ENCODE measurements at places on chromosomes 3 and 15.

DNA sequence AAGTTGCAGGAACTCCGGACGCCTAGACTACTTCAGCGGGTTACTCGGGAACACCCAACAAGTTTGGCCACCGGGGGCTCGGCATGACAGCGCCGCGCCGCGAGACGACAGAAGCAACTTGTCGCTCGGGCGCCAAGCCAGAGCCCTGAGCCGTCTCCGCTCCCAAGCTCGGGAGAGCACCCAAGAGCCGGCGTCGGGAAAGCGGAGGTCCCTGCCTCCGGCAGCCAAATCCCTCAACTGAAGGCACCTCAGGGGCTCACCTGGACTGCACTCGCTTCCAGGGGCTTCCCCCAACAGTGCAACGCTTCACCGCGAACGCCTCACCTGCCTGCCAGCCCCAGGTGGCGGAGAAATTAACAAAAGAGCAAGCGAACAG lies 640 bp downstream of the MB21D2 start:
- peak; percentile 63 for DNase-seq

DNA sequence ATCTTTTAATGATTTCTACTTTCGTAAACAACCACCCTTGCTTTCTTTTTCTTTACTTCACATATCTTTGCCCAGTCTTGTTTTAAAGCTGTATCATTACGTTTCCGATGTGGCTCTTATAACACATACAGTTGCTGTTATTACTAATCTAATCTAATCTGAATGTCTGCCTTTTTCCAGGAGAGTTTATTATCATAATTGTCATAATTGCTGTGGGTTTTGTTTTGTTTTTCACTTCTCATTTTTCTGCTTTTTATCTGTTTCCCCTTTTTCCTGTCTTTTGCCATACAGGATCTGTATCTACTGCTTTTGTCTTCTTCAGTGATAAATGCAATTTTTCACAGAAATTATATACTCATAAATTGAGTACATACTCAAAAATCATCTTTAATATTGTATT lies 24.9 kb downstream of the HACL1 start:
- DNase-seq, result no peak

- no peak for DNase-seq
Observed at GRCh38 chr15:83843471-83843871, 189.5 kb downstream of the ADAMTSL3 start.

- DNase-seq, result no peak
Observed at GRCh38 chr3:189570916-189571315, 60.3 kb upstream of the TP63 start.

- no peak for DNase-seq
Observed at GRCh38 chr3:108301695-108302404, 5.5 kb downstream of the HHLA2 start.

GRCh38 chr3:81302045-81302444 lies 459.4 kb downstream of the GBE1 start:
- DNase-seq, result no peak

GRCh38 chr3:151879679-151880415 lies 6.4 kb downstream of the SUCNR1 start:
- no peak for DNase-seq

GRCh38 chr3:58502872-58503271 lies 11.0 kb downstream of the KCTD6 start:
- no peak for DNase-seq

DNA sequence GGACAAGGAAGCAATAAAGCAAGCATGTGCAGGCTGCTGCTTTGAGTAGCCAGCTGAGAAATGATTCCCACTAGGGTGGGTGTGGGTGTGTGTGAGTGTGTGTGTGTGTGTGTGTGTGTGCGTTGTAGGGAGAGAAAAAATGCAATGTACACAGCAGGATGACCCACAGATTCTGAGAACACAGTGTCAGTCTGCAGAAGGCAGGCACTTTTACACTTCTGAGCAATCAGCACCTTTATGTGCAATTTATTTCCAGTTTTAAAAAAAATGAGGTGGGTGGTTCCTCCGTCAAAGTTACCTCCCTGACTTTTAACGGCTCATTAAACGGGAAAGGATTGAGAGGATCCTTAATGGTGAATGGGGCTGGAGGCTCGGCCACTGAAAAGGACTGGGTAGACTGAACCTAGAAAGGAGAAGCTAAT lies 38.5 kb upstream of the LIPC start:
- no peak for DNase-seq

DNA sequence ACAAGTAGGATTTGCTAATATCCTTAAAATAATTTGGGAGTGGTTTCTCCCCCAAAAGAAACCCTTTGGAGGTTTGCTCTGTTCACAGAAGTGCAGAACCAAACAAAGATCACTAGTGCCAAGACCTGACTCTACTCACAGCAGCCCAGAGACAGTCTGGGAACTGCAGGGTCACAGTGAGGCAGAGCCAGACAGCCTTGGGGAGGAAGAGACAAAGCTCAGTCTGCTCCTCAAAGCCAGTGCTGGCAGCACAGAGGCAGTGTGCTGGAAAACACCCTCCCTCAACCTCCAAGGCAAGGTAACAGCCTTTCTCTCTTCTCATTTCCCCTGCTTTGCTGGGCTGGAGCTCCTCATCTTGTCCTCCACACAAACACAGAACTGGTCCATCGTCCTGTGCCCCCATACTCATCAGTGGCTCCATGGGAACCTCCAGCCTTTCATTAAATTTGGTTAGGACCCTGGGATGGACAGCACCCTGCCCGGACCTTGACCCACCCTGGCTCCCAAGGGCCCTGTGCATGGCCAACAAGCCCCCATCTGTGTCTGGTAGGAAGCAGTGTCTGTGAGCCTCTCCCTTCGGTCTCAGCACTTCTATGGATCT lies 12.6 kb downstream of the RAB6B start:
- DNase-seq, result no peak

- no peak for DNase-seq
Observed at GRCh38 chr15:38509152-38509551, 55.2 kb downstream of the FAM98B start.

DNA sequence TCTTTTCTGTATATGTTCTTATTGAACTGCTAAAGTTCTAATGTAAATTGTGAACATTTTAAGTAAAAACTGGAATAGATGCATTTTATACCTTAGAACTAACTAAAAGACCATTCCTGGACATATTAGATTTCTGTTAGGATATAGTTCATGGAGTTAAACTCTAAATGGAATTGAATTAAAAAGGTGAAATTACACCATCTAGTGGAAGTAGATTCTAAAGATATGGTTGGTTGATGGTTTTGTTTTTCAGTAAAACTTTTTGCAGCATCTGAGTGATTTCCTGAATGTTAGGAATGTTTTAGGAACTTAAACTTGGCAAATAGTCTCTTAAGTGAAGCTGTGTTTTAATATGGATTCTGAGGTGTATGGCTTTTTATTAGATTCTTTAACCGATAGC lies 96.8 kb downstream of the SLMAP start:
- no peak for DNase-seq

GRCh38 chr3:184320104-184320445 lies 5.7 kb downstream of the EIF4G1 start:
- no peak for DNase-seq

DNA sequence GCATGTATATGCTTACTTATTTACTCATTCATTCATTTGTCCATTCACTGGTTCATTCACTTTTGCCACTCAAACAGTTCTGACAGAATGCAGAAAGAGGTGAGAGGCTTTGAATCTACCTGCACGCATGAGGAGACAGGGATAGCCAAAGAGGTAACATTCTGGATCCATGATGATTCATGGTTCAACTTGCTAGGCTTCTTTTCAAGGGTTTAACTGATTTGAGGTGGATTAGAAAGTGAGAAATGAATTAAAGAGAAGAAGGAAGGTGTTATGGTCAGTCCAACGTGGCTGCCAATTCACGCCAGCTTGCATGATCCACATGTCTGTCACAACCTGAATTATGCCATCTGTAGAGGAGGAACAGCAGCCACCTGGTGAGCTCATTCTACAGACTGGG lies 260.6 kb downstream of the ARRDC4 start:
- DNase-seq, result no peak

DNA sequence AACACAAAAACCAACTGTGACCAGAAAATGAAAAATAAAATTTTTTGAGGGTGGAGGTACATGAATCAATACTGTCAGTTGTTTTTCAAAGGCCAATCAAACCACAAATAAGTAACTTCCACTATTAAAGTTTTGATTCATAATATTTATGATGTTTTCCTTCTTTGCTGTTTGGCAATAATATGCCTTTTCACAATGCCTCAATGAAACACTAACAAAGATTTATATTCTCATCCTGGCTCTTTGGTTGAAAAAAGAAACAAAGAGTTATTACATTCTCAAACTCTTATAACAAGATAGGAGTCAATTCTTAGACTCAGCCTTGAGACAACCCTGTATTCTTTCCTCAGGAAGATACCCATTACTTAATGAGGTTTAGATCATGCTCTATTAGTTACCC lies 63.1 kb downstream of the C3orf70 start:
- no peak for DNase-seq

DNA sequence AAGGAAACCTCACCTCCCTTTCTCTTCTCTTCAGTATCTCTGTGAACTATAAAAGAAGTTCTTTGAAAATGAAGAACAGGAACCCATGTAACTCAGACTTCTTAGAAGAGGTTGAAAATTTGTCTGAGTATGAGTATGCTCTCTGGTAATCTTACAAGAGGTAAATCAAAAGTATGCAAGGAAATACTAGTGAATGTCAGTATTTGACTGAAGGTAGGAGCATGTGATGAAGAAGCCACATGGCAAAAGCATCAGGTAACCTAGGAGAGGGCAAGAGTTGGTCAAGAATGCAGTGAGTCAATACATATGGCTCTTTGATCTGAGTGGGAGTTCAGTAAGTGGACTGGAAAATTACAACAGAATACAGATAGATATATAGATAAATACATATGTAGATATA lies 133.0 kb upstream of the NECTIN3 start:
- DNase-seq, result no peak

- no peak for DNase-seq
Observed at GRCh38 chr3:34570916-34571705, 772.7 kb downstream of the PDCD6IP start.

DNA sequence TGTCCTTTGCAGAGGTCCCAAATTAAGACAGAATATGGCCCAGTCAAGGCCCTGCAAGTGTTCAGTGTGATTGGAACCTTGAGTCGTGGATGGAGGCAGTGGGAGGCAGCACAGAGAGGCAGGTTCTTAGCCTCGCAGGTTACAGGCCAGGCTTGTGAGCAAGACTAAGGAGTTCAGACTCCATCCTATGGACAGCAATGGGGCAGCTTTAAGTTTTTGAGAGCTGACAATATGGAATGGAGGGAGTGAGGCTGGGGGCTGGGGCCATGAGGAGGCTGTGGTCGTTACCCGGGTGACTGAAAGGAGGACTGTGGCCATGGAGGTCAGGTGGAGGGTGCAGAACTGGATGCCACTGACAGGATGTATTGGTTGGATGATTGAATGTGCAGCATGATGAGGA lies 74.1 kb upstream of the PRR23C start:
- no peak for DNase-seq

GRCh38 chr3:30277494-30277893 lies 328.9 kb upstream of the TGFBR2 start:
- DNase-seq, result no peak

DNA sequence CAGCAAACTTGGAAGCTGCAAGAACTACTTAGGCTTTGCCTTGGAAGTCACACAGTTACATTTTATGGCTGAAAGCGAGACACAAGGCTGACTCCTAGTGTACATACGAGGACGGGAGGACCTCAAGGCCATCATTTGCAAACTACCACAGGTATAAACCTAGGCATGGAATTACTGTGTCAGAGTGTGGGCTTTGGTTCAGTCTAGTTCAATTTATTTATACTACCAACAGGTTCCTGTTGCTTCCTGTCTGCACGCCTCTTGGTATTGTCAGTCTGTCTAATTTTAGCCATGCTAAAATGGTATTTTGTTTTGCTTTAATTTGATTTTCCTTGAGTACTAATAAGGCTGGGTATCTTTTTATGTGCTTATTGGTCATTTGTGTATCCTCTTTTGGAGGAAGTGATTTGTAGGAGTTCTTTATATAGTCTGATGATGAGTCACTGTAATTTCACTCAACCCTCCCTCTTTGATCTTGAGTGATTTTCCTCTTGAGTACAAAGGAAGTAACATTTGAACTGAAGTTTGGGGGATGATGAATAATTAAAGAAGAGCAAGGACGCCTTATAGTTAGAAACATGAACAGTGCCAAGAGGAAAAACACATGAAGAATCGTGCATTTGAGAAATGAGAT lies 8.2 kb downstream of the ANKRD34C start:
- no peak for DNase-seq

DNA sequence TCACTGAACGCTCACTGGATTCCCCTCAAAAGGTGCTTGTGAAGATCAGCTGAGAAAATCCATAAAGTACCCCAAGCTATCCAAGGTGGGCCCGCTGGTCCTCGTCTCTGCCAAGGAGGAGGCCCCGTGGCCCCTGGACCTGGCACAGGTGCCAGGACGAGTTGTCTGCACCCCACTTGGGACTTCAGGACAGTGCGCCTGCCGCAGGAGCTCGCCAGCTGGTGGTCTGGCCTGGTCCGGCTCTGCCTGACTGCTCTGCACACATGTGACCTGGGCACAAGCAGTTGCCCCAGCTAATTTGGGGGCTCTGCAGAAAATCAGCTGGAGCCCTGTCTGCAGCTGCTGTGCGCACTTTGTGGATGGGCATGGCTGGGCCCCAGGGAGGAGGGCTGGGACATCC lies 159.9 kb downstream of the NSMCE3 start:
- no peak for DNase-seq

GRCh38 chr15:29788433-29789034 lies 33.7 kb downstream of the TJP1 start:
- DNase-seq, result no peak

- DNase-seq, result no peak
Observed at GRCh38 chr3:11254876-11255275, 17.3 kb upstream of the ATG7 start.
